DMS53 (cell line): ENCODE measurements at places on chromosomes 11 and 22.
A peak's percentile ranks its signal among the peaks of the same experiment; 100 is the strongest.

GRCh38 chr11:75490221-75491181 lies 35.2 kb downstream of the GDPD5 start:
- no peak for DNase-seq

GRCh38 chr11:119759324-119759723 lies 30.3 kb upstream of the NECTIN1 start:
- DNase-seq = peak; percentile 21

- DNase-seq = no peak
Measured at GRCh38 chr11:65879617-65880016, at the start of gene CTSW. TSS of gene CTSW (plus strand) at chr11:65879837. CDS start at chr11:65879855, 18 bp downstream.

DNA sequence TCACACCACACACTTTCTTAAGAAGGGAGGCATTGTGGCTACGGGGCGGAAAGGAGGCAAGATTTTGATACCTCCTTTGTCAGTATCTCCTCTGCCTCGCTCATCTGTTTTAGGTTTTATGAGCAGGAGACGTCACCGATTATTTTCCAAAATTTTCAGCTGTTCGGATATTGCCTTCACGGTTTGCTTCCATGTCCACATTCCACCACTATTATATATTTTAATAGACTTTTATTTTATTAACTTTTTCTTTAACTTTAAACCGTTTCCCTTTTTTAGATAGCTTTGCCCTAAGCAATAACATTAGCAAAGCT lies 33.7 kb upstream of the CREB3L1 start:
- no peak for DNase-seq

- DNase-seq = no peak
Measured at GRCh38 chr11:125373426-125374391, 122.4 kb downstream of the FEZ1 start.

GRCh38 chr11:72897506-72897905 lies 83.3 kb downstream of the ATG16L2 start:
- DNase-seq = no peak

DNA sequence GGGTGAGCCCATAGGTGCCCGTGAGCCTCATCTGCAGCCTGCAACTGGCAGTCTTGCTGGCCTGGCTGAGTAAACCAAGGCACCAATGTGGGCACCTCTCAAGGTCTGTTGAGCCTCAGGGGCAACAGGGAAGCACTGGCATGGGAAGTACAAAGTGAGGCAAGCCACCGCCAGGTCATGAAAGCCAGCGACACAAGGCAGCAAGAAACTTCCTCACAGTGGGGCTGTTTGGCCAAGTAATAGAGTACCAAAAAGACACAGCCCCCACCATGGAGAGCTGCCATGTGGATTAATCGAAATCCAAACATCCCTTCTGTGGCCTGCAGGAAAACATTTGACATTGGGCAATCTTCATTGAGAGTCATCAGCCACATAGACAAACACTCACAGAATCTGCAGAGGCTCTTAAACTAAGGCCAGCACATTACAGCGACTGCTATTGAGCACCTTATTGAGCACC lies 43.6 kb upstream of the FIBIN start:
- DNase-seq = no peak

DNA sequence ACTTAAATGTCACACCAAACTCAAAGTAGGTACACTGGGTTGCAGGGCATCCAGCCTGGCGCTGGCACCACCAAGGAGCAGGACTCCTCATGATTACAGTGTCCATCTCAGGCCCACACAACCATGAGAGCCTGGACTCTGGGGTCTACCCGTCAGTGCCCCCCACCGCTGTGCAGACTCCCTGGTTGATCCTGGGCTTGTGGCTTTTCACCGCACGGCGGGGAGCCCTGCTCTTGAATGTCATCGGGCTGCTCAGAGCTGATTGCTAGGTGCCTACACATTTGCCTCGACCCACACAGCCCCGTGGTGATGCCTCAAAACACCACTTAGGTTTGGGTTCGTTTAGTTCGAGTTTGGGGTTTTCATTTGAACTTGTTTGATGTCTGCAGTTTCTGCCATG lies 63.0 kb downstream of the WNT11 start:
- DNase-seq = no peak

DNA sequence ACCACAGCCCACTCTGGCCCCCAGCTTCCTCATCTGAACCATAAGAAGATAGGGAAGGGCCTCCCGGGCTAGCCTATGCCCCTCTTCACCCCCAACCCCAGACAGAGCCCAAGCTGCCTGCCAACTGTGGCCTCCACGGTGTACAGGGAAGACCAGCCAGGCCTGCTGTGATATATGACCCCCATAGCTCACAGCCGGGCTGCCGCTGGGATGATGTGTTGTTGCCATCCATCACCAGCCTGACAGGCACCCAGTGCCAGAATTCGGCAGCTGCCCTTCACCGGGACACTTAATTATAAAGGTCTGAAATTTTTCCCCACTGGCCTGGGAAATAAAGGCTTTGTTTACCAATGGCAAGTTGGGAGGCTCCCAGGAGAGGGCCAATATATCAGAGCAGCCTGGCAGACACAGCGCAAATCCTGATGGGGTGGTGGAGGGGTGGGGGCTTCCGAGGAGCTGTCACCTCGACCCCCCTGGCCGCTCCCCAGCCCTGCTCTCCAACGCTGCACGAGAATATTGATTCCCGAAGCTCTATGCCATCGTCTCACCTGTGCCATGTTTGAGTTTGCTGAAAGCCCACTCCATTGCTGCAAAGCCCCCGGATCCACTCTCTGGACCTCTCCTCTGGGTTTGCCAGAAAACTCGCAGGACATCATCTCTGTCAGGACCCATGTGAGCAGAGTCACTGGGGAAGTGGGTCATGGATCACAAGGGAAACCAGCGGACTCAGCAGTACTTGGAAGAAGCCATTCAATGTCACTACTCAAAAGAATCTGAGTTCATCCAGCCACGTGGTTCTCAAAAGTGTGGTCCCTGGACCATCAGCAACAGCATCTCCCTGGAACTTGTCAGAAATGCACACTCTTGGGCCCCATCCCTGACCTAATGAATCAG lies 296.9 kb downstream of the MN1 start:
- DNase-seq = no peak

- no peak for DNase-seq
Measured at GRCh38 chr22:49512487-49513165, 315.0 kb downstream of the BRD1 start.

DNA sequence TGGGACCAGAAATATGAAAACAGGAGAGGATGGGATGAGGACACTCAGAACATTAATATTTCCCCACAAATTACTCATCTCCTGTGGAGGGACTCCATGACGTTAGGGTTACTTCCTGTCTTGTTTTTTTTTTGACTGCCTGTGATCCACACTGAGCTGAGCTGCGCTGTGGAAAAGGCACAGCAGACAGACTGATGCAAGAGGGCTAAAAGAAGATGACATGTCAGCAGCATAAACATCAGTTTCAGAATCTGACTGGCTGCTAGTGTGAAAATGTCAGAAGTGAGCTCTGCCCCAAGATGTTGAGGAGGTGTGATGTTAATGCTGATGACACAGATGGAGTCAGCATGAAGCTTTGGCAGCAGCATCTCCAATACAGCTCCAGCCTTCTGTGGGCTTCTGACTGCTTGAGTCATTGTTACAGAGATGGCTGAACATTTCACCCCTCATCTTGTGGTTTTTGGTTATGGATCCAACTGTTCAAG lies 286.8 kb downstream of the BLID start:
- peak; percentile 23 for DNase-seq

DNA sequence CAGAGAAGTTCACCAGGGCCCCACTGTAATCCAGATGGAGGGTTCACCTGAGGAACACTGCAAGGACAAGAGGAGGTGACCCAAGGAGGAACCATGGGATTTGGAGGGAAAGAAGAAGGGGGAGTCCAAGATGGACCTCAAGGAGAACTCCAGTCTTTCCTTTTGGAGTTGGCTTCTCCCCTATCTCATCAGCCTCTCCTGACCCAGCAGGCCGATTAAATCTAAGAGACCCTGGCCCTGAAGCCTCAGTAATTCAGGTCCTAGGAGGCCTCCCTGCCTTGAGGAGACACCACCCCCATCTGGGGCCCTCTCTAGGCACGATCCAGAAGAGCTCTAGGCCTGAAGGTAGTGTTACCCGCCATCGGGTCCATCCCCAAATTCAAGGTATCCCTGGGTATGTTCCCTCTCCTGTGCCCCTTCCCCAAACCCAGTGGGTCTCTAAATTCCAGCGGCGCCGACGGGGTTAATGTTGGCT lies 15.1 kb upstream of the DGKZ start:
- DNase-seq = no peak

DNA sequence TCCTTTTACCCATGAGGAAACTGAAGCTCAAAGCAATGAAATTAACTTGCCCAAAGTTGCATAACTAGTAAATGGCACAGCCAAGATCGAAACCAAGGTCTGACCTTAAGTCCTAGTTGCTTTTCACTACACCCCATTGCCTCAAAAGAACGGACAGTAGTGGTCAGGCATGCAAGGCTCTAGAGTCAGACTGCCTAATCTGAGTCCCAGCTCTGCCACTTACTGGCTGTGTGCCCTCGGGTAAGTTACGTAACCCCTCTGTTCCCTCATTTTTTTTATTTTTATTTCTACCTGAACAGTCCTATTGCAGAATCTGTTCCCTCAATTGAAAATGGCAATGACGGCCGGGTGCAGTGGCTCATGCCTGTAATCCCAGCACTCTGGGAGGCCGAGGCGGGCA lies 9.6 kb downstream of the CYB561A3 start:
- DNase-seq = no peak

DNA sequence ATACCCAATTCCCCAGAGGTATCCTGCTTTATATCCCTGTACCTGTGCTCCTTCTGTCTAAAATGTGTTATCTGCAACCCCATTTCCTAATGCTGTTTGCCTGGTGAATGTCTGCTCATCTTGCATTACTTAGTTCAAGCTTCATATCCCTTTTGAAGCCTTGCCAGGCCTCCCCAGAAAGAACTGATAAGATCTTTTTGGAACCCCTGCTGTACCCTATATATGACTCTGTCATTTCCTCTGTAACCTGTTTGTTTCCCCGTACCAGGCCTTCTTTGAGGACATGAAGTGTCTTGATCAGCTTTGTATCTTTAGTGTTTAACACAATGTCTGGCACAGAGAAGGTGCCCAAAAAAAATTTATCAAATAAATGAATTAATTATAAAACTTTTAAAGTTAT lies 77.6 kb downstream of the LIF start:
- no peak for DNase-seq
